Hypothalamus (tissue), 51 donors: ENCODE measurements at places on chromosomes 2 and 18.

DNA sequence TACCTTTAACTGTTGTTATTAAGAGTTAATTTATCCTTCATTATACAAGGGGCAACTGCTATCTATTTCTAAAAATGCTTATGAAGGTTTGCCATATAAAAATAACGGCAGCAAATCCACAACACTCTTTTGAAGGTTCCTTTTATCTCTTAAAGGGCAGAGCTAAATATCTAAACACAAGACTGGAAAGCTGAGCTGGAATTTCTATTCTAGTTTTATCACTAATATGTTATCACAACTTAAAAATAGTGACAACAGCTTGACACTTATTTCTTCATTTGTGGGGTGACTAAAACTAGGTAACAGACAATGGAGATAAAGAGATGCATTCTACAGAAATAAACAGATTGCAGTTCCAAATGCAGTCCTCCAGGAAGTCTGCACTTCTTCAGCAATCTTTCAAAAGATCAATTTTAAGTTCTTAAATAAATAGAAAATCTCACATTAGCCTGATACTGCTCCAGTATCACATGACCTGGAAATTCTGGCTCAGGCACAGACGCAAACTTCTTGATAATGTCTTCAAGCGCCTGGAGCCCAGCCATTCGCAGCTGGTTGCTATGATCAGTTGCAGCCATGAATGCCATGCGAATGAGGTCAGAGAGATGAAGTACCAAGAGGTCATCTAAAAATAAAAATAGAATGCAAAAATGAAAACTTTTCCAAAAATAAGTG is 54.0 kb upstream of the STRN start:
- peak; percentile 4 for DNase-seq

DNA sequence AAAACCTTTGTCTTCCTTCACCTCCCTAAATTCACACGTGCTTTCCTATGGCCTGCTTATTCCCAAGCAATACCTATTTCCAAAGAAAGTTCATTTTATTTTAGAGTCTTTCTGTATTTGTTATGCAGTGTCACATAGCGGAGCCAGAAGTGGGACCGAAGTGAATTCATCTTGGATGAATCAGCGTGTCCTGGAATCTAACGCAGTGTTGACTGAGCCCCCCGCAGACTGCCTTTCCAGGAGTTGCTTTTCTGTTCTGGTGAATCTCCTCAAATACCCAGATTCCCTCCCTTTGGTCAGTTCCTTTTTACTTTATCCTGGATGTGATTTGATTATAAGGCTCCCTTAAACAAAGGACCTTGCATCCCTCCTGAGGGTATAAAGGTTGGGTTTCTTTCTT is 10.8 kb downstream of the ALPP start:
- DNase-seq = no peak

GRCh38 chr2:231640241-231640640 is 47.6 kb downstream of the TEX44 start:
- DNase-seq = no peak

GRCh38 chr2:96090196-96090926 is 26.0 kb downstream of the ADRA2B start:
- no peak for DNase-seq

DNA sequence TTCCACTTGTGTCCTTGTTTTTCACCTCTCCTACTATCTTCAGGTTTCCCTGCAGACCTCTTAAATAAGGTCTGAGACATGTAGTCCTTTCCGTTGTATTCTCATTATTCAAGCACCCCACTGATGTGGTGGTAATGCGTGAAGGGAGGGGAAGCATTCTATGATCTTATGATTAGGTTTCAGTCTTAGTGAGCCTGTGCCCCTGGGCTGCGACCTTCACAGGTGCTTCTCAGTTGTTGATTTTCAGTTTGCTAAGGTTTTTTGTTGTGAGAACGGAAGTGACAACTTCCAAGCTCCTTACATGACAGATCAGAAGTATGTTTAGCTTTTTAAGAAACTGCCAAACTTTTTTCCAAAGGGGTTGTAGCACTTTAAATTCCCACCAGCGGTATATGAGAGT is 41.3 kb downstream of the VPS54 start:
- DNase-seq = no peak

DNA sequence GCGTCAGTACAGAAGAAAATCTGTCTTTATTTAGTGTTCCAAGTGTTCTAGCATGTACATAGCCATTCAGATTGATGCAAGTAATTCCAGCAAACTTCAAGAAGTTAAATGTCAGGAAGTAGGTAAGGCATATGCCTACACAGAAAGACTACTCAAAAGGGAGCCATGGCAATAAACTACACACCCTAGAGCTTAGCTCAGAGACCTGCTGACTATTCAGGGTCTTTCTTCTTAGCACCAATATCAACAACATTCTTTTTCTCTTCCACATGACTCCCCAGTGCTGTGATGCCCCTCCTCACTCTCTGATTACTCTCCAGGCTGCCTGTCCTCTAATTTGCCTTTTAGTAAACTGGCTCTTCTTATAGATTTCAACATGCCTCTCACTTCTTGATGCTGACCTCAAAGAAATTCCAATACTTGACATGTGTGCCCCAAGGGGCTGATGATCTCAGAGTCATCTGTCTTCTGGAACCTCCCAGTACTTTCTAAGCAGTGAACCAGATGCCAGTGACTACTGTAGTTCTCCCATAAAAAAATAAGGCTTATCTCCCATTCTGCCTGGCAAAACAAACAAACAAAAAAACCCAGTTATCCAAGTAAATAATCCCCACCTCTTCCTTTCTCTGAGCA is 909.2 kb upstream of the FANCL start:
- no peak for DNase-seq

DNA sequence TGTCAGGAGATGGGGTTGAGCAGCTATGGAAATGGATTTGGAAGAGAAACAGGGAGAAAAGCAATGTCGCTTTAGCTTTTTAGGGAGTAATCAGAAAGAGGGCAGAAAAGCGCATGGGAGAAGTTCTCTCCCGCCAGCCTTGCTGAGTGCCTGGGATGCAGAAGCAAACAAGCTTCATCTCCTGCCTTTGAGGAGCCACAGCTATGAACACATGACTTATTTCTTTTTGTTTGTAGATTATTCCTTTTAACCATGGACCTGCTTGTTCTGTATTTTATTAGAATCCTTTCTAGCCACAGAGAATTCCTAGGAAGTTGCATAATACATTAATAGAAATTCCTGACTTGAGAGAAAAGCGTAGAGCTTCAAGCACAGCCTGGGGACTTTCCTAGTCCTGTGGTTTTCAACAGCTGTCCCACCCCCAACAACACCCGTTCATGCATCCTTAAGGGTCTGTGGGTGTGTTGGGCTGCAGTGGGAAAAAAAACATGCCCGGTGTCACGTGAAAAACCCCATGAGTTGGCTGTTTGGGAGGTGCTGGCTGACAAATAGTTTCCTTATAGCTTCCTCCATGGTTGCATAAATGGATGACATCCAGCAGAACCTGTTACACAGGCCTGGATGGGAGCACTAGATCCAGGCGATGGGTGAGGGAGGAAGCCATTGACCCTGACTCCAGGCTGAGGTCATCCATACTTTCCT is 14.9 kb downstream of the SLC9A4 start:
- no peak for DNase-seq

DNA sequence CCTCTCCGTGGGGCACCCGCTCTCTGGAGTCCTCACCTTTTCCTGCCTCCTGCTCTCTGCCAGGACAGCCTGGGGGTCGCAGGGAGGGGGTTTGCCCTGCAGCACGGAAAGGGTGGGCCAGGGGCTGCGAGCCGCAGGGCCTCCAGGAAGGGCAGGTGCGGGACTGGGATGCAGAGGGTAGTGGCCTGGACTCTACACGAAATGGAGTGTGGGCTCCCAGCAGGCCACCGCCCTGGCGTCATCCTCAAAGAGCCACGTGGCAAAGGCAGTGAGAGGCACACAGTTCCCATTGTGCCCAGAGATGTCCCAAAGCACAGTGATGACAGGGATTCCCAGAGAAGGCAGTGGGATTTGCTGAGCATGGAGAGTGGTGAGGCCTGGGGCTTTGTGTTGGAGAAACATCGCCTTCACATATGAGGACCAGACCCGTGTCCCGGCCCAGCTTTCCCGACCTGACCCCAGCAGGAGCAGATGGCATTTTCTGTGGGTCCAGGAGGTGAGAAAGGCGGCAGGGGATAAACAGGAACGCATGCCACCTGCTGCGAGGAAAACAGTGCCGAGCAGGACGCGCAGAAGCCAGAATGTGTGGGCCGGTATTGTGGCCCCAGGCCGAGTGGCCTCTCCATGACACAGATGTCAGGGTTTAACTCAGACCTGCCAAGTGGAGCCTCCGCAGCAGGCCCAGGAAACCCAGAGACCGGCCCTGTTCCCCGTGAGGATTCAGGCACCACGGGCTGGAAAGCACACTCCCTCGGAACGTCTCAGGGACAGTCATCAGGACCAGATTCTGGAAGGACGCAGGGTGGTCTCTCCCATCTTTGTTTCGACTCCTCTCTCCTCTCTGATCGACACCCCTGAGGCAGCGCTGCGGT is 855.5 kb upstream of the SALL3 start:
- DNase-seq = no peak

DNA sequence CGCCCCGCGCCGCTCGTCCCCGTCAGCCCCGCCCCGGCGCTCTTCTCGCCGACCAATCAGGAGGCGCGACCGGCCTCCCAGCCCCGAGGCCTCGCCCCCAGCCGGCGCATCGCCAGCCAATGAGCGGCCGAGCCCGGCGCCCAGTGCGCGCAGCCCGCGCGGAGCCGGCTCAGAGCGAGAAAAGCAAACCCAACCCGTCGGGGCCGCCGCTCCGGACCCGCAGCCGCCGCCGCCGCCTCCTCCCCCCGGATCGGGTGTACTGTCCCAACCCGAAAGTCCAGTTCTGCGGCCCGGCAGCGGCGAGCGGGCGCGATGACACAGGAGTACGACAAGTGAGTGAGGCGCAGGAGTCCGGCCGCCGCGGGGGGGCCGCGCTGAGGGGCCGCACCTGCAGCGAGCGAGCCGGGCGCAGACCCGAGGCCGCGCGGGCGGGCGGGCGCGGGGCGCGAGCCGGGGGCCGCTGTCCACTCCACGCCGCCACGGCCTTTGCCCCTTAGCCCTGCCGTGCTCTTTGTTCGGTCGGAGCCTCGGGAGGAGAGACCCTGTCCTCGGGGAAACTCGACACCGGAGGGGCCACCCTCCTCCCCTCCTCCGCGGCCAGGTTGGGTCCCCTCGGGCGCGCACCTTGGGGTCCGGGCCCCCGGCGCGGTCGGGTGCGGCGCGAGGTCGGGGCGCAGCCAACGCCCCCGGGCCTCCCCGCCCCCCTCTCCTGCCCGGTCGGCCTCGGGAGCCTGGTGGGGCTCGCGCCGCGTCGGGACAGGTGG is at the start of gene GRHL1:
Gene GRHL1, plus strand, starts transcription at position 172 of the 764 bp plus-strand sequence. Its CDS starts 141 bp downstream, at position 313.
- peak; percentile 86 for DNase-seq

- DNase-seq = no peak
These were observed 34.6 kb upstream of the IMPA2 start for GRCh38 chr18:11946756-11947155.

- no peak for DNase-seq
These were observed 5.6 kb upstream of the PUS10 start for GRCh38 chr2:61023670-61024069.

- DNase-seq = no peak
These were observed 43.1 kb upstream of the TGFA start for GRCh38 chr2:70596739-70597138.

GRCh38 chr2:106701203-106702022 is 184.6 kb downstream of the ST6GAL2 start:
- no peak for DNase-seq

- no peak for DNase-seq
These were observed 100.8 kb upstream of the KCTD1 start for GRCh38 chr18:26649193-26649543.

GRCh38 chr18:78871618-78872017 is 108.0 kb upstream of the SALL3 start:
- DNase-seq = no peak

DNA sequence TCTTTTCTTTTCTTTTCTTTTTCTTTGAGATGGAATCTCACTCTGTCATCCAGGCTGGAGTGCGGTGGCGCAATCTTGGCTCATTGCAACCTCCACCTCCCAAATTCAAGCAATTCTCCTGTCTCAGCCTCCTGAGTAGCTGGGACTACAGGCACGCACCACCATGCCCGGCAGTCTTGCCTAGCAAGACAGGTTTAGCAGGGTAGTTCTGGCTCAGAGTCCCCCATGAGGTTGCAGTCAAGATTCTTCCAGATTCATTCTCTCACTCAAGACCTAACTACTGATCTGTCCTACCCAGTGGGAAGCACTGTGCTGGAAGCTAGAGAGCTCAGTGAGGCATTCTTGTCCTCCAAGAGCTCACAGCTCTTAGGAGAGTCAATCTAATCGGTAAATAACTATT is 17.6 kb upstream of the ZAP70 start:
- no peak for DNase-seq

DNA sequence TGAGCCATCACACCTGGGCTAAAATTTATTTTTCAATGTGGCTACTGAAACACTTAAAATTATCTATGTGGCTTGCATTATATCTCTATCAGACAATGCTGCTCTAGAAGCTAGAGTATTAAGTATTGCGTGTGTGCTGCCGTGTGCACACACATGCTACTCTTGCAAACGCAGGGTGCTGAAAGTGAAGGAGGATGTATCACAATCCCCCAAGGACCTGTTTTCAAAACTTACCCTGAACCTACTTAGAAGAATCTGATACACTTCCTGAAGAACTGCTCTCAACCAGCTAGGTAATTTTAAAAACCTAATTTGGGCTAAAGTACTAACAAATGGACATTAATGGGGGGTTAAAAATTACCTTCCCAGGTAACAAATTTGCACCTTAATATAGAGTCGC is 66.5 kb downstream of the EPHA4 start:
- DNase-seq = no peak

GRCh38 chr2:101241158-101241557 is 11.5 kb upstream of the CNOT11 start:
- no peak for DNase-seq
